ENCODE measurements at places on chromosomes 3 and 15.
A peak's percentile ranks its signal among the peaks of the same experiment; 100 is the strongest.

DNA sequence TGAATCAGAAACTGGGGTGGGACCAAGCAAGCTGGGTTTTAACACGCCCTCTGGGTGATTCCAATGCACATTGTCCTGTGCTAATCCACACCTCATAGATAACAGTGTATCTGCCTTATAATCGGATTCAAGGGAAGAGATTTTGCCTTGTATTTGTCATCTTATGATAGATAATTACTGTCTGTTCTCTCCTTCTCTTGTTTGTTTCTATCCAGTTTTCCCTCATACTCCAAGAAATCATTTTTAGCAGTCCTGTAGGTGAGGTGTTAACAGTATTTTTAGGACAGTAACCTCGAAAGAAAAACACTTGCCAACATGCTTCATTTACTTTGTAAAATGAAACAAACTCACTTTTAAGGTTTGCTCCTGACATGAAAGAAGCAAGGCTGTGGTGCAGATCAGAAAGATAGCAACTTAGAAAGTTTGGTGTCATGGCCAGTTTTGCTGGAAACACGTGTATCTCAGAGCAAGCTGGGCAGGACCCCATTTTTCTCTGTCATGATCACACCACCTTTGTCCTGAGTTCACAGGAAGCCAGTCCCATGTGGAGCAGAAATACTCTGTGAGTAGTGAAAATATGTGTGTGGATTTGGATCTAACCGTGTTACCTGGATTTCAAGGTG, 72.6 kb downstream of the TRAK1 start:
- no peaks in the 10 kb centered on the region for H3K27me3 ChIP-seq
- H3K27ac ChIP-seq: peak overlapping the region; percentile 28
- peaks cover 40% of the 10 kb centered on the region for H3K4me1 ChIP-seq
- peaks cover 3% of the 10 kb centered on the region for H3K36me3 ChIP-seq
- DNase-seq: no peak
- peak overlapping the region; percentile 49 for H3K4me3 ChIP-seq

- no peaks in the 10 kb centered on the region for H3K27me3 ChIP-seq
- no peak overlapping the region for H3K4me3 ChIP-seq
- no peak overlapping the region for H3K27ac ChIP-seq
- H3K36me3 ChIP-seq: no peaks in the 10 kb centered on the region
Observed at GRCh38 chr3:188037195-188037718, 116.7 kb upstream of the LPP start.

GRCh38 chr3:161028555-161029153, 76.5 kb downstream of the B3GALNT1 start:
- no peaks in the 10 kb centered on the region for H3K27me3 ChIP-seq
- H3K4me3 ChIP-seq: no peak overlapping the region
- no peak overlapping the region for H3K27ac ChIP-seq
- DNase-seq: no peak

GRCh38 chr3:195522254-195523023, 20.7 kb downstream of the PPP1R2 start:
- peaks cover 41% of the 10 kb centered on the region for H3K4me1 ChIP-seq
- DNase-seq: peak; percentile 28
- H3K36me3 ChIP-seq: no peaks in the 10 kb centered on the region
- no peaks in the 10 kb centered on the region for H3K27me3 ChIP-seq

GRCh38 chr3:47849186-47849698, 46.3 kb downstream of the DHX30 start:
- no peak overlapping the region for H3K4me3 ChIP-seq
- H3K36me3 ChIP-seq: no peaks in the 10 kb centered on the region
- H3K27ac ChIP-seq: no peak overlapping the region
- DNase-seq: no peak
- no peaks in the 10 kb centered on the region for H3K4me1 ChIP-seq

- H3K36me3 ChIP-seq: peaks cover 14% of the 10 kb centered on the region
- H3K27ac ChIP-seq: no peak overlapping the region
- peaks cover 17% of the 10 kb centered on the region for H3K4me1 ChIP-seq
Observed at GRCh38 chr3:188196232-188196990, 42.5 kb downstream of the LPP start.

- peaks cover 6% of the 10 kb centered on the region for H3K4me1 ChIP-seq
- H3K4me3 ChIP-seq: peak overlapping the region; percentile 97
- no peaks in the 10 kb centered on the region for H3K36me3 ChIP-seq
- no peak for DNase-seq
- H3K27me3 ChIP-seq: no peaks in the 10 kb centered on the region
Observed at GRCh38 chr15:41333026-41333562, 413 bp downstream of the NUSAP1 start.

DNA sequence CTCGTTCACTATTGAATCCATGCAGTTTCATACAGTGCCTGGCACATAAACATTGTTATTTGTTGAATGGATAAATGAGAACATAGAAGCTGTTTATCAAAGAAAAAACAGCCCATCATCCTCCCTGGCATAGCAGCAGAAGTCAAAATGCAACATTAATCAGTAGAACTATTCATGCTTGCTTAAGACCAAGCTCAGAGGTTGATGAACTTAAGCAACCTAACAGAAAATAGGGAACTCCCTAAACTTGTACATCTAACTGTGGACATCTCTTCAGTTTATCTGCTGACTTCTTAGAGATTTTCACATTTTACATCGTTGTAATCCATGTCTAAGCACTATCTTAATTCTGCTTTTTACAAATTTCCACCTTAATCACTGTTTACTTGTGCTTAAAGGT, 29.2 kb downstream of the SENP8 start:
- H3K27me3 ChIP-seq: no peaks in the 10 kb centered on the region
- no peaks in the 10 kb centered on the region for H3K4me1 ChIP-seq
- H3K4me3 ChIP-seq: no peak overlapping the region
- no peak overlapping the region for H3K27ac ChIP-seq
- H3K36me3 ChIP-seq: no peaks in the 10 kb centered on the region
- DNase-seq: no peak

GRCh38 chr3:70315021-70315420, 2.6 kb upstream of the MDFIC2 start:
- DNase-seq: no peak
- H3K27me3 ChIP-seq: peaks cover 2% of the 10 kb centered on the region
- no peak overlapping the region for H3K27ac ChIP-seq
- no peak overlapping the region for H3K4me3 ChIP-seq
- H3K4me1 ChIP-seq: no peaks in the 10 kb centered on the region
- H3K36me3 ChIP-seq: no peaks in the 10 kb centered on the region

- no peaks in the 10 kb centered on the region for H3K27me3 ChIP-seq
- no peak overlapping the region for H3K4me3 ChIP-seq
- H3K27ac ChIP-seq: no peak overlapping the region
- no peaks in the 10 kb centered on the region for H3K36me3 ChIP-seq
- no peaks in the 10 kb centered on the region for H3K4me1 ChIP-seq
Observed at GRCh38 chr3:47491777-47492176, 16.0 kb upstream of the SCAP start.

- H3K4me1 ChIP-seq: no peaks in the 10 kb centered on the region
- no peak for DNase-seq
- H3K27me3 ChIP-seq: no peaks in the 10 kb centered on the region
- H3K27ac ChIP-seq: no peak overlapping the region
- H3K36me3 ChIP-seq: peaks cover 26% of the 10 kb centered on the region
Observed at GRCh38 chr3:15563190-15563589, 38.2 kb downstream of the HACL1 start.

- peak; percentile 96 for DNase-seq
- peak within 1 kb of the TSS; percentile 98 for H3K27ac ChIP-seq
- no peaks in the 10 kb centered on the region for H3K27me3 ChIP-seq
- peak within 1 kb of the TSS; percentile 97 for H3K4me3 ChIP-seq
- H3K4me1 ChIP-seq: peaks cover 19% of the 10 kb centered on the region
Observed at GRCh38 chr3:14651440-14652251, at the start of gene CCDC174. CCDC174 (plus strand) TSS chr3:14651762; CDS start chr3:14651837, 75 bp downstream.

DNA sequence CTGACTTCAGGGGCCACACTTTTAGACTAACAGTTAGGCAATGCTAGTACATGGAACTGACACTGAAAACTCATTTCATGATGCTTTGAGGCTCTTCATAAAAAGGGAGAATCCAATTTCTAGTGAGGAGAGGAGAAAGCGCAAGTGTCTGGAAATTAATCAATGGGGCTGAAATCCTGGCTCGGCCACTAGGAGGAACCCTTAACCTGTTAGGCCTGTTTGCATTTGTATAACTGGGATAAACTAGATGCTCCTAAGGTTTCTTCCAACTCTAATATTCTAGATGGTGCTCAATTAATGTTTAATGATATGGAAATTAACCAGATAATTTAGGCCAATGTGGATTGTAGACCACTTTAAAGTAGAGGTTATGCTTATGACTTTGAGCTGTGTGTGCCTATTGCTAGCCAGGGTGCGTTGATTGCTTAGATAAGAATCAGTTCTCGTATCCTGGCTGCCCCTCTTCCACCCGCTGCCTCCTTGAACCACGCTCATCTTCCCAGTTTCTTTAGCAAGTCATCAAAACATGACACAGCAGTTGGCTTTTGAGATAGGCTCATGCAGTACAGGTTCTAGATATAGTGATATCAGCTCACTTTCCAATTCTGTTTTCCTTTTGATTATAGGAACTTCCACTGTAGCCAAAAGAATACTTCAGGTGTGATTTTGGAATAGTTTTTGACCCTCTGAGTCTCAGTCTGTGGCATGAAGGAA, 16.8 kb upstream of the CRBN start:
- H3K36me3 ChIP-seq: no peaks in the 10 kb centered on the region
- no peak overlapping the region for H3K4me3 ChIP-seq
- DNase-seq: no peak
- H3K27me3 ChIP-seq: no peaks in the 10 kb centered on the region
- no peak overlapping the region for H3K27ac ChIP-seq

DNA sequence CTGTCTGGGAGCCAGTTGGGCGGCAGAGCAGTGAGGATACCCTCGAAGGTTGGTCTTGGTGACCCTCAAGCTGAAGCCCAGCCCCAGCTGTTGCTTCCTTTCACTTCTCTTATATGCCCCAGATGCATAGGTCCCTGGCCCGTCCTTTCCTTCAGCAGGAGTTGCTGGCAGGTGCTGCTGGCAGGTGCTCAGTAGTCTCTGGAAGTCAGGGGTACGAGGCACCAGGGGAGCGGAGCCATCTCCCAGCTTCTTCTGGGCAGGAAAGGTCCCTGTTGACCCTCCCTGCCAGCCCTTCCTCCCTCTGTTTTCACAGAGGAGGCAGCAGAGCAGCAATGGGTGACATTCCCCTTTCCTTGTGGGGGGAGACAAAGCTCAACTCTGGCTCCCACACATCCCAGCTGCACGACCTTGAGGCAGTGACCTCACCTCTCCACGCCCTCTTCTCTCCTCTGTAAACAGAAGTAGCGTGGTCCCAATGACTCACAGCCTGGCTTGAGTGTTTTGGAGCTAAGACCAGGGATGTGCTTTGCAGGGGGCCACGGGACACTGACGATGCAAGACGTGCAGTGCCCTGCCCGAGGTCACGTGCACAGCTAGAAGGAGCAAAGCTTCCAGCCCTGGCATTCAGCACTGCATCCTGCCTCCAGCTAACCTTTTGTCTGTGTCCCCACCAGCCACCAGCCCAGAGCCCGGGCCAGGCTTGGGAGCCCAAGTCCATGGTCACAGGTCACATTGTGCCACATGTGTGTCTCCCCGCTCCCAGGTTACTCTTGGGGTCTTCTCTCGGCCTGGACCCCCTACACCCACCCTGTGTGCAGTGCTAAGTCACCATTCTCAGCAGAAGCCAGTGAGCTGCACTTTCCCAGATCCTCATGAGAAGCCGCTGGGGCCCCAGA, 49.7 kb downstream of the SLC6A6 start:
- H3K27ac ChIP-seq: no peak overlapping the region
- H3K36me3 ChIP-seq: peaks cover 54% of the 10 kb centered on the region
- DNase-seq: no peak
- no peak overlapping the region for H3K4me3 ChIP-seq
- no peaks in the 10 kb centered on the region for H3K27me3 ChIP-seq

DNA sequence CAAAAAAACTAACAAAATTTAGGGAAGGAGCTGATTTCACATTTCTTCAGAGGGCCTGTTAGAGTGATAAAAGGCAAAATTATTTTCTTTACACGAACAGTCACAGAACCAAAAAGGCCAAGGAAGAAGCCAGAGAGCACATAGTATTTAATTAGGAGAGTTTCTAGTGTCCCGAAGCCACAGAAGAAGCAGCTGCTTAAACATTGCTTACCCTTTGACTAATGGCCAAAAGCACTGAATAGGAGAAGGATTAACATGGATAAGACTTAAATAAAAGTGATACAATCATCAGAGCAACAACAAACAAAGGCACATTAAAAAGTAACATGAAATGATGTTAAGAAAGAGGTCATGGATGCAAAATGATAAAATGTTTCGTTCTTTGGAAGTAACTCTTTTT, 98.6 kb downstream of the CHL1 start:
- H3K27me3 ChIP-seq: no peaks in the 10 kb centered on the region
- no peak overlapping the region for H3K4me3 ChIP-seq

DNA sequence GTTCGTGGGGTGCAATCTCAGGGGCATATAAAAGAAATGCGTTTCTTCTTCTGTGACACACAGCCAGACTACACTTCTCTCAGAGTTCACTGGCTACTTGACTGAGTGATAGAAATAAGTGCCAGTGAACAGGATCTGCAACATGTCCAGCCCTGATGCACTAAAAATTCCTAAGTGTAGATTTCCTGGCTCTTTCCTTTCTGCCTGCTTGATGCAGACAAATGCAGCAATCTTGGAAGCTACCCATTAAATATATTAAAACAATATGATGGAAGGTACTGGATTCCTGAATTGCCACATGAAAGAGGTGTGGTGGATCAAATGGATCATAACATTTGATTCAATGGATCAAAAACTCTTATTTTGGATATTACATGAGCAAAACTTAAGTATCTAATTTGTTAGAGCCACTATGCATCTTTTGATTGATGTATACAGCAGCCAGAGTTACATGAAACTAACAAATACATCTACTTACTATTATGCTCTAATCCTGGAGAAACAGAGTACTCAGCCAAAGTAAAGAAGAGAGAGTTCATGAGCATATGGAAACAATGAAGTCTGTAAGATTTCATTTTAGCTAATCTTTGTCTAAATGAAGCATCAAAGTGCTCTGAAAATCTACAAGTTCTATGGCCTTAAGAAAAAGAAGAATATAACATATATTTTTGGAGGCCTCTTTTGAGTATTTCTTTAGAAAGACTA, 222.6 kb downstream of the ZNF385D start:
- no peak for DNase-seq
- no peak overlapping the region for H3K4me3 ChIP-seq
- H3K36me3 ChIP-seq: no peaks in the 10 kb centered on the region
- H3K27ac ChIP-seq: no peak overlapping the region

GRCh38 chr3:36606871-36607765, 157.2 kb downstream of the DCLK3 start:
- no peak overlapping the region for H3K4me3 ChIP-seq
- no peak overlapping the region for H3K27ac ChIP-seq
- H3K36me3 ChIP-seq: no peaks in the 10 kb centered on the region
- peaks cover 9% of the 10 kb centered on the region for H3K27me3 ChIP-seq

- H3K4me3 ChIP-seq: peak overlapping the region; percentile 69
- H3K36me3 ChIP-seq: peaks cover 62% of the 10 kb centered on the region
- no peak for DNase-seq
- no peaks in the 10 kb centered on the region for H3K27me3 ChIP-seq
Observed at GRCh38 chr3:185931777-185932612, 5.8 kb downstream of the TRA2B start.

- no peaks in the 10 kb centered on the region for H3K27me3 ChIP-seq
- H3K27ac ChIP-seq: no peak overlapping the region
- peaks cover 93% of the 10 kb centered on the region for H3K4me1 ChIP-seq
- peak overlapping the region; percentile 7 for H3K4me3 ChIP-seq
Observed at GRCh38 chr3:58352626-58353025, 19.9 kb downstream of the PXK start.

- no peaks in the 10 kb centered on the region for H3K27me3 ChIP-seq
- peaks cover 58% of the 10 kb centered on the region for H3K4me1 ChIP-seq
- no peak overlapping the region for H3K27ac ChIP-seq
Observed at GRCh38 chr15:99580076-99580475, 14.3 kb downstream of the MEF2A start.
